ENCODE measurements at places on chromosomes 1 and 21. TPM values are rescaled to one million over a fixed set of nuclear protein-coding genes. Genes with fewer than 3 reads are reported as not detected.
A peak's percentile ranks its signal among the peaks of the same experiment; 100 is the strongest.

DNA sequence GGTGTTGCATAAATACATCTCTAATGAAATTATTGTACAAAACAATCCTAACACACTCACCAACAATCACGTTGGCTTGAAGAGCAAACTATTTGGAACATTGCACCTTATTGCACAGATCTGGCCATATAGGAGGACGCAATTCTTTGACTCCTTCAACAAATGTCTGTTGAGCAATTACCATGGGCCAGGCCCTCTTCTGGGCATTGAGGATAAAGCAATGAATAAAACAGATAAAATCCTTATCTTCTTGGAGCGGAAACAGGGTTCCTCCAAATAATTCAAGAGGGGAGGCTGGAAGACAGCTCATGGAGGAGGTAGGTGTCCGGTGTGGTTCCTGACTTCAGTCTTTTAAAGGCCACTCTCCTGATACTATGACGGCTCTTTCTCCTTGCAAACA, 43.3 kb downstream of the PAX7 start:
- no peaks in the 10 kb centered on the region for H3K36me3 ChIP-seq
- no peaks in the 10 kb centered on the region for H3K4me1 ChIP-seq
- DNase-seq: no peak
- H3K27me3 ChIP-seq: no peaks in the 10 kb centered on the region
- no peak overlapping the region for H3K4me3 ChIP-seq
- H3K27ac ChIP-seq: no peak overlapping the region

Gene A3GALT2
- total RNA-seq: not detected

DNA sequence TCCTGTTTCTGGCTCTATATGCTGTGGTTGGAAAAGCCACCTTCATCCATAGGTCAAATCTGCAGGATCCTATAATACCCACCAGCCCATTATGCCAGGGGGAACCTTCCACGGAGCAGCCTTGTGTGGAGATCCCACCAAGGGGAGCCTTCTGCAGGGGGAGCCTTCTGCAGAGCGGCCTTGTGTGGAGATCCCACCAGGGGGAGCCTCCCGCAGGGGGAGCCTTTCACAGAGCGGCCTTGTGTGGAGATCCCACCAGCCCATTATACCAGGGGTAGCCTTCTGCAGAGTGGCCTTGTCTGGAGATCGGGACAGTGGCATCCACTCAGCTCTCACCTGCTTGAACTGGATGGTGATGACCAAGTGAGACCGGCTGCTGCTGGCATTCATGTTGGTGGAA, 85.3 kb downstream of the SCCPDH start:
- H3K4me1 ChIP-seq: no peaks in the 10 kb centered on the region
- no peaks in the 10 kb centered on the region for H3K27me3 ChIP-seq
- DNase-seq: no peak
- no peak overlapping the region for H3K4me3 ChIP-seq
- no peaks in the 10 kb centered on the region for H3K36me3 ChIP-seq

DNA sequence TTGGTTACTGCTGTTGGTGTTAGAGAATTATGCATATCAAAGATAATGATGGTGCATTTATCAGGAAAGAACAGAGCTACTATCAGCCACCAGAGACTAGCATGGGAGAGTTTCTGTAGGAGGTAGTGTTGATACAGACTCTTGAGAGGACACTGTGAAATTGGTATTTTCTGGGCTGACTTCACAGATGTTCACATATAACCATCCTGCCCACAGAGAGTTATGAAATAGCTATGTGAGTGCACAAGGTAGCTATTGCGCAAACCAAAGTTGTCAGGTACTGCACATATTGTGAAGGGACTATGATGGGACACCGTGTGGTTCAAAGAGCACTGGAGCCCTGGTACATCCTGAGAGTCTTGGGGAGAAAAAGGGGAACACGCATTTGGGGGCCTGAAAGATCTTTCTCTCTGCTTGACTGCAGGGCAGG, 1.4 kb upstream of the TLCD4 start:
- no peaks in the 10 kb centered on the region for H3K36me3 ChIP-seq
- no peak for DNase-seq
- H3K4me1 ChIP-seq: no peaks in the 10 kb centered on the region

DNA sequence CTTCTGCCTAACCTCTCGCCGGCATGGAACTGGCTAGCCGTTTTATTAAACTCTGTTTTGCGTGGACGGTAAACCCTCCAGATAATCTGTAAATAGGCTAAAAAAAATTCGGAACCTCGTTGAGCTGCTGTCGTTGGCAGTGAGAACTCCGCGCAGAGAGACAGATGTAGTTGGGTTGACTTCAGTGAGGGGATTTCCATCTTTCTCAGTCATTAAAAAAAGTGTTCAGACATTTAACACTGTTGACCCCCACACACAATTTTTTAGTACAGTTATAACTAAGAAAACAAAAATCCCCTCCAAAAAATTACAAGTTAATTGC, 464 bp downstream of the PARK7 start:
- no peak for DNase-seq
- peak overlapping the region; percentile 83 for H3K4me3 ChIP-seq
- H3K36me3 ChIP-seq: no peaks in the 10 kb centered on the region
- H3K27ac ChIP-seq: peak overlapping the region; percentile 95

- H3K4me3 ChIP-seq: no peak overlapping the region
- no peaks in the 10 kb centered on the region for H3K4me1 ChIP-seq
- no peak overlapping the region for H3K27ac ChIP-seq
- no peak for DNase-seq
- no peaks in the 10 kb centered on the region for H3K27me3 ChIP-seq
Observed at GRCh38 chr1:167003711-167004110, 14.6 kb downstream of the MAEL start.

- H3K4me1 ChIP-seq: no peaks in the 10 kb centered on the region
- peaks cover 19% of the 10 kb centered on the region for H3K27me3 ChIP-seq
- H3K27ac ChIP-seq: no peak overlapping the region
- no peak overlapping the region for H3K4me3 ChIP-seq
- H3K36me3 ChIP-seq: no peaks in the 10 kb centered on the region
- DNase-seq: no peak
Observed at GRCh38 chr1:84889437-84889836, 3.6 kb downstream of the LPAR3 start.

- no peaks in the 10 kb centered on the region for H3K4me1 ChIP-seq
- H3K27me3 ChIP-seq: no peaks in the 10 kb centered on the region
- no peak overlapping the region for H3K27ac ChIP-seq
- no peaks in the 10 kb centered on the region for H3K36me3 ChIP-seq
Observed at GRCh38 chr1:77624102-77624501, 58.4 kb downstream of the ZZZ3 start.

GRCh38 chr1:94819945-94820746, at the start of gene SLC44A3:
TSS of gene SLC44A3 (plus strand) at chr1:94820357. CDS start at chr1:94820452, 95 bp downstream.
- H3K27me3 ChIP-seq: no peaks in the 10 kb centered on the region
- H3K36me3 ChIP-seq: no peaks in the 10 kb centered on the region
- H3K4me3 ChIP-seq: peak within 1 kb of the TSS; percentile 78
- no peaks in the 10 kb centered on the region for H3K4me1 ChIP-seq
- peak within 1 kb of the TSS; percentile 38 for H3K27ac ChIP-seq
- peak; percentile 54 for DNase-seq

Gene PSEN2
- 31.9 TPM for total RNA-seq

GRCh38 chr1:244369256-244370057, 82.3 kb downstream of the ADSS2 start:
- H3K4me3 ChIP-seq: no peak overlapping the region
- no peak overlapping the region for H3K27ac ChIP-seq
- H3K4me1 ChIP-seq: no peaks in the 10 kb centered on the region
- no peaks in the 10 kb centered on the region for H3K36me3 ChIP-seq
- no peak for DNase-seq

Gene HFM1
- total RNA-seq: 0.48 TPM

GRCh38 chr1:201460814-201461644, 8.0 kb downstream of the PHLDA3 start:
- DNase-seq: peak; percentile 73
- H3K27ac ChIP-seq: peak overlapping the region; percentile 92
- peaks cover 24% of the 10 kb centered on the region for H3K4me1 ChIP-seq
- no peak overlapping the region for H3K4me3 ChIP-seq

GRCh38 chr1:12643785-12644184, at the start of gene AADACL4:
TSS of gene AADACL4 (plus strand) at chr1:12644085. CDS start at chr1:12644547, 462 bp downstream.
- H3K4me1 ChIP-seq: no peaks in the 10 kb centered on the region
- no peaks in the 10 kb centered on the region for H3K27me3 ChIP-seq
- DNase-seq: no peak
- no peak within 1 kb of the TSS for H3K4me3 ChIP-seq
- no peaks in the 10 kb centered on the region for H3K36me3 ChIP-seq
- H3K27ac ChIP-seq: no peak within 1 kb of the TSS

DNA sequence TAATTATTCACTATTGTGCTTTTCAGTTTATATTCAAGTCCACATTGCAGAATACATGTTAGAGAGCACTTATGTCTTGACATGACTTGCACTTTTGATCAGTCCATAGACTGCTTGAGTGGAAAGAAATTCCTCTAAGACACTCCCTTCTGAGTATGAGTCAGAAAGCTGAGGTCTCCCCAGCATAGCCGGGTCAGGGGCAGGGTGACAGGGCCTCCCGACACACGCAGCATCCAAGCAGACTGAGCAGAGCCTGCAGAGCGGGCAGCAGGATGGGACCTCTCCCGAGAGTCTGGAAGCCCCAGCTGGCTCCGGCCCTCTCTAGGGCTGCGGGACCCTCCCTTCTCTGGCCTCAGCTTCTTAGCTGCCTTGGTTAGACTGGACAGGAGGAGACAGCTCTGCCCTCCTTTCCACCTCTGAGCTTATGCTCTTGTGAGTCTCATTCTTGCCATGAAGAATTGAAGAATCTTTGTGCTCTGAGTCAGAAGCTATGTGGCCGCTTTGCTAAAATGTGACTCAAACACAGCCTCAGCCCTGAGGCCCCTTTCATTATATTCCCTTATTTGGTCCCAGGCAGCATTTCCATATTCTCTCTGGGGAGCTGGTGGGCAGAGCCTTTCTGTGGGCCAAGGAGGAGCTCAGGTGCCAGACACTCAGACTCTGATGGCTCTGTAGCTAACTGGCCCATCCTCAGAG, 11.2 kb upstream of the CAPN2 start:
- H3K27me3 ChIP-seq: no peaks in the 10 kb centered on the region
- no peaks in the 10 kb centered on the region for H3K4me1 ChIP-seq
- H3K4me3 ChIP-seq: no peak overlapping the region
- peak overlapping the region; percentile 83 for H3K27ac ChIP-seq
- DNase-seq: no peak

GRCh38 chr1:198845851-198846250, 207.0 kb downstream of the PTPRC start:
- H3K27me3 ChIP-seq: no peaks in the 10 kb centered on the region
- H3K4me1 ChIP-seq: no peaks in the 10 kb centered on the region
- no peak overlapping the region for H3K27ac ChIP-seq
- no peaks in the 10 kb centered on the region for H3K36me3 ChIP-seq

- no peaks in the 10 kb centered on the region for H3K36me3 ChIP-seq
- H3K4me1 ChIP-seq: no peaks in the 10 kb centered on the region
- peaks cover 4% of the 10 kb centered on the region for H3K27me3 ChIP-seq
- no peak overlapping the region for H3K27ac ChIP-seq
- no peak for DNase-seq
Observed at GRCh38 chr1:157624471-157624870, 26.6 kb upstream of the FCRL4 start.

DNA sequence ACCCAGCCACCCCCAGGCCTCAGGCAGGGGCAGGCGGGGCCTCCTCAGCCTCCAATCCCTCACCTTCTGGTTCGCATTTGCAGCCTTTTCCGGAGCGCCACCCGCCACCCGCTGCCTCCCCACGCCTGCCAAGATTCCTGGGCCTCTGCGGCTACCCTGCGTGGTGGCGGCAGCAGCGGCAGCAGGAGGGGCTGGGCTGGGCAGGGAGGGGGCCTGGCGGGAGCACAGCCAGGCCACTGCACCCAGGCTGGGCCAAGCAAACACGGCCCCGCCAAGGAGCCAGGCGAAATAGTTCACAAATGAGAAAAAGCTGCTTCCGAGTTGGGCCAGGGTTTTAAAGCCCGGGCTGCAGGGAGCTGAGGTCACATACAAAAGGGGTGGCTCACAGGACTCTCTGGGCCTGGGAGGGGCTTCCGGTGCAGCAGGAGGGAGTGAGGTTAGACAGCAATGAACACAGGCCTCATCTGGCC, 9.8 kb downstream of the COL8A2 start:
- H3K27me3 ChIP-seq: no peaks in the 10 kb centered on the region
- H3K4me1 ChIP-seq: peaks cover 4% of the 10 kb centered on the region
- DNase-seq: no peak
- H3K4me3 ChIP-seq: no peak overlapping the region
- peak overlapping the region; percentile 67 for H3K27ac ChIP-seq

Gene EXO1
- total RNA-seq: not detected

Gene FCAMR
- total RNA-seq: not detected

DNA sequence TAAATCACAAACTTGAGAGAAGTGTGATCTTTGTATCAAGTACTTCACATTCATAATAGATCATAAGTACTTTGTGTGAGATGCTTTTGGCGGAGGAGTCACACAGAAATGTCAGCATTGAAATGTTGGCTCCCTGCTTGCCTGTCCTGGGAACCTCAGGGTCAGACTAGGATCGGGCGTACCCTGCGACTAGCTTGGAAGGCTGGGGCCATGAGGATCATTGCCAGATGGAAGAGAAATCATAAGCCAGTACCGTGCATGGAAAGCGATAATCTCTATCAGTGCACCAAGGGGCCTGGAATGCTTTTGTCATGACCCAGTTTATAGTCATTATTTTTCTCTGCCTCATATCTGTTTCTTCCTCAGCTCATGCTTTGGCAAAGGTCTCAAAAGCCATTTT, 35.5 kb downstream of the MTR start:
- H3K4me1 ChIP-seq: no peaks in the 10 kb centered on the region
- DNase-seq: no peak
- H3K36me3 ChIP-seq: peaks cover 5% of the 10 kb centered on the region
- H3K27ac ChIP-seq: no peak overlapping the region
- H3K4me3 ChIP-seq: no peak overlapping the region

Gene TRAF3IP3
- 4.4 TPM for total RNA-seq

DNA sequence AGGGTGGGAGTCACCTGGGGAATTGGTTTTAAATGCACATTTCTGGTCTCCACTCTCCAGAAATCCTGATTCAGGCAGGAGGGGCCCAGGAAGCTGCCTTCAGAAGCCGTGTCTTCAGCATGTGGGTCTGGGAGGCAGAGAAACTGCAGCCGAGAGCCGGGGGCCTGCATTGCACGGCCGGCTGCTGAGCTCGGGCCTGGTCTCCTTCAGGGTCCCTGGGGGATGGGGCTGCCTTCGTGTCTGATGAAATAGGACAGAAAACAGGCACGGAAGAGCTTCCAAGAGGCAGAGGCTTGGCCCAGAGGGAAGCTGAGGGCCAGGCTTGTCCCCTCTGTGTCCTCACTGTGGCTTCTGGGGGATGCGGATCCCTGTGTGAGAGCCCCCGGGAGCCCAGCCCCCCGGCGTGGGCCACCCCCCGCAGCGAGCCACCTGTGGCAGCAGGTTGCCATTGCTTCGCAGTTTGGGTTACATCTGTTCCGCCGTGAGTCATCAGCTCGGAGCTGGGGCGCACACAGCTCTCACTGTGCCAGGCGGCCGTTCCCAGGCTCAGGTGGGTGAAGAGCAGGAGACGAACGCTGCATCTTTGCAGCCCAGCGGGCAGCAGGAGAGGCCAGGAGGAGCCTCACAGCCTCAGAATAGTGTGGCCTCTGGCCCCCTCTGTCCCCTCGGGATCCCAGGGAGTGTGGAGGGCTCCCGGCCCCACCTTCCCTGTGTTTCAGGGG, 72.4 kb downstream of the AJAP1 start:
- DNase-seq: no peak
- no peaks in the 10 kb centered on the region for H3K4me1 ChIP-seq
- no peak overlapping the region for H3K27ac ChIP-seq
- no peaks in the 10 kb centered on the region for H3K36me3 ChIP-seq

Gene AMY2A
- not detected for total RNA-seq

- no peak for DNase-seq
- H3K36me3 ChIP-seq: no peaks in the 10 kb centered on the region
- H3K27me3 ChIP-seq: no peaks in the 10 kb centered on the region
- no peaks in the 10 kb centered on the region for H3K4me1 ChIP-seq
- no peak overlapping the region for H3K4me3 ChIP-seq
- no peak overlapping the region for H3K27ac ChIP-seq
Observed at GRCh38 chr1:77316006-77316405, 34.2 kb downstream of the AK5 start.

Measured in breast epithelium (tissue), 4 donors.